ENCODE measurements at places on chromosomes 1 and 21.

- no peak for DNase-seq
These were observed 607.7 kb downstream of the KIF26B start for GRCh38 chr1:245762396-245762910.

DNA sequence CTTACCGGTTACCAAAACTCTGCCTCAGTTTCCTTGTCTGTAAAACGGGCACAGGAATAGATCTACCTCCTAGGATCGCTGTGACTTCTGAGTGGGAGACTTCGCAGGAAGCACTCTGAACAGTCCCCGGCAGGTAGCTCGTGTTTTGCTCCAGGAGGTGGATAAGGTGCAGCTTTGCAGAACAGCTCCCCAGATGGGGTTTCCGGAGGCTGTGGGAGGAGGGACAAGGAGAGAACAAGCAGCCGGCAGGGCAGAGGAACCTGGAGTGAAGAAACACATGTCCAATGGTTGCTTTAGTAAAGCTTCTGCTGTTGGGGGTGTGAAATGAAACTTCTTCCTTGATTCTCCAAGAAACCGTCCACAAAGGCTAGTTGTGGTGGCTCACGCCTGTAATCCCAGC, 95.5 kb upstream of the TARDBP start:
- DNase-seq: no peak

DNA sequence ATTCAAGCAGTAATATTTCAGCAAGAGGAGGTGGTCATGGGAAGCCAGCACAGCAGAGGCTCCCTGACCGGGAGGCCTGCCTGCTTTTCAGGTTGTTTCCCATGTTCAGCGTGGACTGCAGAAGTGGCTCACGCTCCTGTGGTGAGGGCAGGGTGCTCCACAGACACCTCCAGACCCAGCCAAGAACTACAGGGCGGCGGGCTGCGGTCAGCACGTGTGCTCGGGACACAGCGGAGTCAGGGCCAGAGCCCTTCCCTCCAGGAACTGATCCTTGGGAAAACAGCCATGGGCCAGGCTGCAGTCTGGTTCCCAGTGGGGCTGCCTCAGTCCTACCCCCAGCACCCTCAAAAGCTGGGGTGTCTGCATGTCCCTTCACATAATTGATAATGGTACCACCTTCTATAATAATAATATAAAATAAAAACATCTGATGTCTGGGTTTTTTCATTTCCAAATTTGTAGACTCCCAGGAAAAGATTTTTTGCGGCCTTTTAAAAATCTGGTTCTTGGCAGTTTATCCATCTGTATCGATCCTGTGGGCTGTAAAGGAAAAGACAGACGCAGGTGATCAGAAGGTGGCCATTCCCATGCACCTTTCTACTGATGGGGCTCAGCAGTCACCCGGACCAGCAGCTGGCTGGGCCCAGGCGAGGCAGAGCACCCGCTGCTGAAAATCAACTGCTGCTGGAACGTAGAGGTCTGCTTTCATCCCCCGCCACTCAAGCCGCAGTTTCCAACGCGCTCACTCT, 10.7 kb downstream of the THAP3 start:
- no peak for DNase-seq

DNA sequence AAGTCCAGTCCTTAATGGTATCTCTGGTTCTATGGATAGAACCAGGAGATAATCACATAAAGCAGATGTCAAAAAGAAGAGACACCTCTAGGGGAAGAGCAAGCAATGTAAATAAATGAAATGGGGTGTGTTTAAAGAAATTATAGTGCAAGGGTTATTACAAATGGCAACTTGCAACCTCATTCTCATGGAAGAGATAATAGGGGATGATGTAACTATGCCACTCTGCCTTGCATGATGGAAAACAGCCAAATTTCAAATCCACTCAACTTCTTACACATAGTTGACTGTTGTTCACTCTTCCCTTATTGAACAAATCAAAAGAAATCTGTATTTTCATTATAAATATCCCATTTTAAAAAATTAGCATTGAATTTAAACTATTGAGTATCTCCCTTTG, 274.0 kb upstream of the TMPRSS15 start:
- DNase-seq: no peak

DNA sequence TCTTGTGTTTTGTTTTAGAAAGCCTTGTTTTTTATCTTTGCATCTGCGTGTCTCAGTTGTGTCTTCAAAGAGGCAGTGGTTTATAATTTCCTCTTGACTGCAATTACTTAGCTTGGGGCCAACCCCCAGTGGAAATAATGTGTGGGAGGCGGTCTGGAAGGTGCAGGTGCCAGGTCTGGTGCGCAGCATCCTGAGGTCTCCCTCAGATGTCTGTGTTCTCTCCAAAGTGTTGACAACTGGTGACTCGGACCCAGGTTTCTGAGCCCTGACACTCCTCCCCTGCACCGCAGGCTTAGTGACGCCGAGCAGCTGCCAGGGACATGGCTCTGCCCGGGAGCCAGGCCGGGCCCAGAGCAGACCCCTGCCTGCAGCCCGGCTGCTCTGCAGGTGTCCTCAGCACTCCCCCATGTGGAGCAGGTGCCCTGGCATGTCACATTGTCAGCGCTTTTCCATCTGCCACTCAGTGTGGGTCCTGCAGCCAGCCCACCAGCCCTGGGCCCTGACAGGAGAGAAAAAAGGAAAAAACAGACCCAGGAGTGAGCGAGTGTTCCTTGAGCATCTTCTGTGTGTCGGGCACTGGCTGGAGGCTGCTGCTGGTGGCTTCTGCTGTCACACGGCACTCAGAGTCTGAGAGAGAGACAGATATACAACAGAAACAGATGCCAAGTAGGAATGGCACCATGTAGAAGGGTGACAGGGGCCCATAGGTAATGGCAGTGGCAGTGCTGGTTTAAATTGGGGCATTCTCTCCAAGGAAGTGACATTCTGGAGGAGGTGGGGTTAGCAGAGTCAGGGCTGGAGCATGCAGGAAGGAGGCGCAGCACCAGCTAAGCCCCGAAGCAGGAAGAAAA, 24.8 kb upstream of the SELENON start:
- no peak for DNase-seq

DNA sequence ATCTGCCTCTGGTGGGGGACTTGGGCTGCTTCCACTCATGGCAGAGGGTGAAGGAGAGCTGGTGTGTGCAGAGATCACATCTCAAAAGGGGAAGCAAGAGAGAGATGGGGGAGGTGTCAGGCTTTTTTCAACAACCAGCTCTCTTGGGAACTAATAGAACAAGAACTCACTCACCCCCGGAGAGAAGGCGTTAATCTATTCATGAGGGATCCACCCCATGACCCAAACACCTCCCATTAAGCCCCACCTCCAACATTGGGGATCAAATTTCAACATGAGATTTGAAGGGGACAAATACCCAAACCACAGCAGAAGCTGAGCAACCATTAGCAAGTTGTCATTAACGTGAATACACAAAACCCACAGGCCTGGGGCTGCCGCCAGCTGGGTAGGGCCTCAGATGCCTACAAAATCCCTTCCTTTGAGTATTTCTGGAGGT, 12.0 kb upstream of the VWA5B1 start:
- DNase-seq: no peak

- DNase-seq: peak; percentile 11
These were observed 98.9 kb downstream of the DMRTB1 start for GRCh38 chr1:53557830-53558738.

DNA sequence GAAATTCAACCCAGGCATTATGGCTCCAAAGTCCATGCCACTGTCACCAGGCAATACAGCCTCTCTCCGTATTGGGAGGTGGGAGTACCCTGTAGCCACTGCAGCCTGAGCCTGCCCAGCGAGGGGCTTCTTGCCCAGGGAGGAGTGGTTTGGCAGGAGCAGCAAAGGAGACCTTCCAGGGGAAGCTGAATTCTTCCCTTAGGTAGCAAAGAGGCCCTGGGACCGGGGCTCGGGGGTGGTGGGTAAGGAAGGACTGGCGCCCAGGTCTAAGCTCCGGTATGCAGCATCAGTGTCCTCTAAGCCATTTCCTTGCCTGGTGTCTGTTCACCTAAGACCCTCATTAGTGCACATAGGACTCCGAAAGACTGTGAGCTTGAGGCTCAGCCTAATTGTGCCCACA, 17.0 kb downstream of the TNNT2 start:
- DNase-seq: no peak

DNA sequence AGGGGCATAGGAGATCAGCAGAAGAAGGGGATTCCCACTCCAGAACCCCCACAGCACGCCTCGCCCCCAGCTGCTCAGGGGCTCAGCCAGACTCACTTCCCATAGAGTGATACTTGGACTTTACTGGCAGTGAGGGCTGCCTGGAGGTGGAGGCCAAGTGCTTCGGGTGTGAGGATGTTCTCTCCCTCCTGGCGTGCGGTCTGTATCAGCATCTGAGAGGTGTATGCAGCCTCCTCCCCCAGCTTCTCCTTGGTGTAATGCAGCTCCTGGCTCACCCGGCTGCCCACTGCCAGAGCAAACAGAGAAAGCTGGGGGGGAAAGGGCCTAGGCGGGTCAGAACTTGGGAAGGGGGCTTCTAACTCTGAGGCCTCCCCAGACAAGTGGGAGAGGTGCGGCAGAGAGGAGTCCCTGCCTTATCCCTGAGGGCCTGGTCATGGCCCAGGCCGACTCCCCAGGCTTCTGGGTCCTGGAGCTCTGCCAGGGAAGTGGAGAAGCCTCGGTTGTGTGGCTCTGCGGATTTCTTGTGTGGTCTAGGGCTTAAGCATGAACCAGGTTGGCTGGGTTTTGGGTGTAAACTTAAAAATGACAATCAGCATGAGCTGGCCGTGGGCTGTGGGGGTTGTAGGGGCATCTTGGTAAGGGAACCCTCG, 10.9 kb downstream of the PTCH2 start:
- peak; percentile 40 for DNase-seq

DNA sequence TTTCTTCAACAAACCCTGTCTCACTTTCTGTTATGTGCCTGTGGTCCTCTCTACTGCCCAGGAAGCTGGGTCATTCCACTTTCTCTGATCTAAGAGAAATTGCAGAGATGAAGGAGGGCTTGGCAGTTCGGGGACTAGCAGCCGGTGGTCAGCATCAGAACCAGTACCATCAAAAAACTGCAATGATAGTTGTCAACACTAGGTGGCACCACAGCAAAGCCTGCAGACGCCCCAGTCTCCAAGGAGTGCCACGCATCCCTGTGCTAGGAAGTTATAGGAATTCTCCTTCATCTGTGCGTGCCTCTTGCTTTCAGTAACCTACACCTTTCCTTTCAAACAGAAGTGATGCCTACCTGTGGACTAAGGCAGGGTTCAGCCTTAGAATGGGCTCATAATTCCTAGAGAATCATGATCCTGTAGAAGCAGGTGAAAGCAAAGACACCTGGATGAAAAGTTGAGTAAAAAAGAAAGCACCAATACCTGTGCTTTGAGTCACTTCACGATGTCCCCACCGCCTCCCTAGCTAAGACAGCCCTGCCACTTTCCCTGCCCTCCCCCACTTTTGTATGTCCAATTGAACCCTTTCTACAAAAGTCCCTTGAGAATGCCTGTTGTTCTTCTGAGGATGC, 129.2 kb downstream of the ADAMTS1 start:
- DNase-seq: peak; percentile 40

DNA sequence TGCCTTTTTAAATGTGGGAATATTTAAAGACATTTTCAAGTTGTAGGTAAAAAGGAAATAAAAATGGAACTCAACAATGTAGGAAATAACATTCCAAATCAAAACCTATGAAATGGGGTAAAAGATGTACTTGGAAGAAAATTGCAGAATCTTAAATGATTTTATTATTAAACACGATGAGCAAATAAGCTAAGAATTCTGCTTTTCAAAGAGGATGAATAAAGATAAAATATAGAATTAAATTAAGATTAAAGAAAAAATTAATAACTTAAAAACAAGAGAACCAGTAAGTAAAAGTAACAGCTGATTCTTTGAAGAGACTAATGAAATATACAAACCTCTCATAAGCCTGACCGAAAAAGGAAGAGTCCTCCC, 74.0 kb downstream of the NPHP4 start:
- DNase-seq: no peak

DNA sequence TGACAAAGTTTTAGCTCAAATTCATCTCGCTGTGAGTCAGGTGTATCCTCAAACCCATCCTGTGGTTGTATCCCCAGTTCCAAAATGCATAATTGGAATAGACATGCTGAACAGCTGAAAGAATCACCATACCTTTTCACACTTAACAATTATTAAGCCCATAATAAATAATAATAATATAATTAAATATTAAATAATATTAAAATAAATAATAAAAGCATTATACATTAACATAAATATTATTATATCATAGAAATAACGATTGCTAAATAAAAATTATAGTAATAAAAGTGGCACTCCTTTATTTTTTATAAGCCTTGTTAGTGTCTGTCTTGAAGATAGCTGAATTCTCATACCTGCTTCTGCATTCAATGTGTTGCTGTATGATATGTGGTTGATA, 257.5 kb upstream of the B3GALT2 start:
- no peak for DNase-seq

- DNase-seq: no peak
These were observed 1.4 kb downstream of the PRXL2B start for GRCh38 chr1:2587860-2588571.

DNA sequence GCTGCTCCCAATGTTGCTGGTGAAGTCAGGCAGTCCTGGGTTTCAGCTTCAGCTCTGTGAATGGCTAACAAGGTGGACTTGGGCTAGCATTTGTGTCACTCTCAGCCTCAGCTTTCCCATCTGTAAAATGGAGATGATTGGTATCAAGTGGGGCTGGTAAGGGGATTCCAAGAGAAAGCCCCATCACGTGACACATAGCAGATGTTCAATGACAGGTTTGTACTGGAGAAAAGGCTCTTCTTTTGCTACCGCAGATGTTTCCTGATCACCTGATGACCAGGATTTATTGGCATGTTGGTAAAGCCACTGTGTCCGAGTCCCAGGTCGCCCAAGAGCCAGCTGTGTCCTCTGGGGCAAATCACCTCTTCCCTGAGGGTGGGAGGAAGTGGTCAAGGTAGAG, 335.0 kb downstream of the MATN1 start:
- DNase-seq: no peak

GRCh38 chr1:69055194-69055593, 512.5 kb upstream of the LRRC7 start:
- no peak for DNase-seq

DNA sequence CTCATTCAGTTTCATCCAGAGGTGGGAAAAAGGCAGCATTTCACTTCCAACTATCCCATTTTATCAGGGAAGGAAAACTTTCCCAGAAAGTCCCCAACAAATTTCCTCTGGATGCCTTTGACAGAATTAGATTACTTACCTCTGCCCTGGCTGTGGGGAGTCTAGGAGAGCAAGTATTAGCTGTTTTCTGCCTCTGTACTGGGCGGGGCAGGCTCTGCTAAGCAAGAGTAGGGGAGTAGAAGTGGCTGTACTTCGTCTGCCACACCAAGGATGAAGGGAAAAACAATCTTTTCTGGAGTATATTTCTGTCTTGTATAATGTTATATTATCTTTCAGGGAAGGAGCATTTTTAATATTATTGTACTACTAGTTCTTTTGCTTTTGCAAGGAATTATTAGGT, 78.5 kb downstream of the FNBP1L start:
- no peak for DNase-seq

All from femur (tissue), 1 donor.